ENCODE measurements at places on chromosomes 5 and 9. TPM values are rescaled to one million over a fixed set of nuclear protein-coding genes. Genes with fewer than 3 reads are reported as not detected.
A peak's percentile ranks its signal among the peaks of the same experiment; 100 is the strongest.

CER1 gene
- not detected for total RNA-seq

ZFAND5 gene
- 134 TPM for total RNA-seq

CCDC192 gene
- not detected for total RNA-seq

ZBED3 gene
- total RNA-seq = 4.3 TPM

PDE4D gene
- total RNA-seq = 44.0 TPM

PLPPR1 gene
- not detected for total RNA-seq

DNA sequence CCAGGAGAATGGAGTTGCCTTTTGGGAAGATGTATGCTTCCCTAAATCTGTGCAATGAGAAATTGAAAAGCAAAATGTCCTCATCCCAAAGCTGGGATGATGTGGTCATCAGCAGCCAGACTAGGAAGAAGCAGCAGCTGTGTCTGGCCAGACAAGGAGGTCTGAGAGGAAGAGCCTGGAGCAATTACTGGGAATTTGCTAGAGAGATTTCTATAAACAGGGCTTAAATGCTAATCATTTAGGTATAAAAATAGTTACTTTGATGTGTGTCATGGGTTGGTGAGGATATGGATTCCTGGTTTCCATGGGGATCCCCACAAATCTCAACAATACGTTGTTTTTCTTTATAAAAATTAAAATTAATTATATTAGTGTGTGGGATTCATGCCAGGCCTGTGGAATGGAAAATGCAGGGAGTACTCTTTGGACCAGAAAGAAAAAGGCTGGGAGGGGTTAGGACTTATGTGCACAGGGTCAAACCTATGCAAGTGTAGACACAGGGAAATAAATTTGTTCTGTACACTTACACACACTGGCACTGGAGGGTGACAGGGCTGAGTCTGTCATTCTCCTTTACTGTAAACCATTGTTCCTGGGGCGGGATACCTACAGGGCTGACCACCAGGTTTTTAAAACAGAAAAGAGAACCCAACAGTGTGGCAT, 58.7 kb upstream of the TRPC7 start:
- DNase-seq = no peak

GRCh38 chr9:69332067-69332685, 7.2 kb downstream of the ENTREP1 start:
- DNase-seq = no peak

DNA sequence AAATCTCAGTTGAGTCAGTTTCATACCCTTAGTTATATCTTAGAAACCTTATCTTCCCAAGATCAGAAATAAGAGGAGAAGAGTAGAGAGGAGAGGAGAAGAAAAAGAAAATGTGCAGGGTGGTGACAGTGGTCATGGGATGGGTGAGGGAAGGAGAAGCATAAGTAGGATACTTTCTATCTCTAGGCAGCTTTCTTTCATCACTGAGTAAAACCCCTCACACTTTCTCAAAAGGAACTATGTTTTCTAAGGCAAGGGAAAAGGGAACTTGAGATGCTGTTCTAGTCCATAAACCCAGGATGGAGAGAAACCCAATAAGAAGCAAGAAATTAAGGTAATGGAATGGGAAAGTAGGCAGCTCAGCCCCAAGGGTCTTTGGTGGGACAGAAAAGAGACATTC, 225.3 kb downstream of the MCTP1 start:
- no peak for DNase-seq

GRCh38 chr9:134328841-134329575, 2.8 kb downstream of the RXRA start:
- peak; percentile 84 for DNase-seq

- DNase-seq = no peak
Observed at GRCh38 chr9:24932785-24933184, 387.1 kb upstream of the IZUMO3 start.

GRCh38 chr5:96893342-96893741, 17.0 kb downstream of the ERAP2 start:
- DNase-seq = no peak

DNA sequence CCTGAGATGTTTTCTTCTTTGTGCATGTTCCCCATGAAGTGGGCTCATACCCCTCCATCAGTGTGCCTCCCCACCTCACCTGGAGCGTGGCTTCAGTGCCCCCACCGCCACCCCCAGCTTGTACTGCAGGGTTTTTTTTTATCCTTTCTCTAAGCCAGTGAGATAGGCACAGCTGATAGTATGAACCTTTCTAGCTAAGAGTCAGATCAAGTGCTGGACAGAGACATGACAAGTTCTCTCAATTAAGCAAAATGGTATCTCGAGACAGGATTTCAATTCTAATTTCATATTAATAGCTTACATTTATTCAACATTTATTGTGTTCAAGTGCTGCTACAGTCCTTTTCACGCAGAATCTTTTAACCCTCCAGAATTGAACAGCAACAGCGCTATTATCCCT, 55.7 kb downstream of the NDFIP1 start:
- no peak for DNase-seq

- no peak for DNase-seq
Observed at GRCh38 chr9:130453487-130453886, 8.7 kb downstream of the ASS1 start.

DNA sequence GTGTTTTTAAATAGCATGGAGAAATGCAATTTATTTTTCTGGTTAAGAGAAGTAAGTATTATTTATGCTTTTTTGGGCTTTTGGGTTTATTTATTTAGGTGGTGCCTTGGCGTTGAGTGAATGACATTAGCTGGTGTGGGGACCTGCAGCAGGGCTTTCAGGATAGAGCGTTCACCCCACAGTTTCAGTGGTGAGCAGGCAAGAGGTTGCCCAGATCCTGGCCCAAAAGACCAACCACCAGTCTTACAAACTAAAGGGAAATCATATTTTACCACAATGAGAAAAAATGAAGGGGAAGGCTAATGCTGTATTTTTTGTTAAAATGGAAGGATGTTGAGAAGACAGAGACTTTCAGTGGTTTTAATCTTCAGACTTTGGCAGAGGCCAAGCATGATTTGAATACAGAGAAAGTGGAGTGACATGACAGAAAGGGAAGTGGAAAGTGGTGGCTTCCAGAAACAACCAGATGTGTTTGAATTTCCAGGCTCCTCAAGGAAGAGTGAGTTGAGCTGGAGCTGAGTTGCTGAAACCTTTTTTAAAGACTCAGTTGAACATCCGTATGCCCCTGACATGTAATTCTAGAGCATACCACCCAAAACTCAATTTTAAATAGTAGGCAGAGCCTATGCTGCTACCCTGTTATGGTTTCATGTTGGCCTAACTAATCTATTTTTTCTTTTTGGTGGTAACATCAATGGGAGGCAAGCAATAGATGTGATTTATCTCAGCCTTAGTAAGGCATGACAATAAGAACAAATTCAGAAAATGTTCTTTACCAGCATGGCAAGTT, 94.8 kb downstream of the AOPEP start:
- no peak for DNase-seq

DNA sequence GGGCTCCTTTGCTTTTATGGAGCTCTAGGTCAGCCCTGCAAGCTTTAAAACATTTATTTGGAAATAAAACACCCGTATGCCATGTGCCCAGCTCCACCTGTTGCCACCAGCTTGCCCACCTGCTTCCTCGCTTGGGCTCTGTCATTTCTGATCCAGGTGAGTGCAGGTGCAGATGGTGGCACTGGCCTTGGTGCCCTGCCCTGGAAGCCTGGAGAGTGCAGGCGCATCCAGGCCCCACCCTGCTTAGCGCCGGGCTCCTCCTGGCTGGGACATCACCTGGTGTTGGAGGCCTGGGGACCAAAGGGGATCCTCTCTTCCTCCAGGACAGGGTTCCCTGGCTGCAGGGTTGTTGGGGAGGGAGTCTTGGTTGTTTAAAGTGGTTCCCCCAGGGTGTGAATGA, 35.8 kb downstream of the WNK2 start:
- no peak for DNase-seq

DNA sequence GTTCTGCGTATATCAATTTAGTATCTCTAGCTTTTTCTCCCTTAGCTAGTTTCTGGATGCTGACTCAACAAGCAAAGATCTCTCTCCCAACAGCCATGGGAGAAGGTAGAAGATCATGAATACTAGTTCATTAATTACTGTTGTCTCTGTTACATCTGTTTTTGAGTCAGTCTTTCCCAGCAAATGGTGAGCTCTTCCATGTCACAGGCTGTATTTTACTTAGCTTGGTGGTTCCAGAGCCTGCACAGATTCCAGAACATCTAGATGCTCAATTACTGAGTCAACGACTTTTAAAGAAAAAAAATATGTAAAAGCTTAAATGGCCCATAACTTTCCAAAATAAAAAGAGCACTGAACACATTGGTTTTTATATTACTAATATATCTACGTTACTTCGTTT, 307.2 kb downstream of the NSG2 start:
- DNase-seq = no peak

- no peak for DNase-seq
Observed at GRCh38 chr9:137797206-137798120, 80.1 kb upstream of the CACNA1B start.

DNA sequence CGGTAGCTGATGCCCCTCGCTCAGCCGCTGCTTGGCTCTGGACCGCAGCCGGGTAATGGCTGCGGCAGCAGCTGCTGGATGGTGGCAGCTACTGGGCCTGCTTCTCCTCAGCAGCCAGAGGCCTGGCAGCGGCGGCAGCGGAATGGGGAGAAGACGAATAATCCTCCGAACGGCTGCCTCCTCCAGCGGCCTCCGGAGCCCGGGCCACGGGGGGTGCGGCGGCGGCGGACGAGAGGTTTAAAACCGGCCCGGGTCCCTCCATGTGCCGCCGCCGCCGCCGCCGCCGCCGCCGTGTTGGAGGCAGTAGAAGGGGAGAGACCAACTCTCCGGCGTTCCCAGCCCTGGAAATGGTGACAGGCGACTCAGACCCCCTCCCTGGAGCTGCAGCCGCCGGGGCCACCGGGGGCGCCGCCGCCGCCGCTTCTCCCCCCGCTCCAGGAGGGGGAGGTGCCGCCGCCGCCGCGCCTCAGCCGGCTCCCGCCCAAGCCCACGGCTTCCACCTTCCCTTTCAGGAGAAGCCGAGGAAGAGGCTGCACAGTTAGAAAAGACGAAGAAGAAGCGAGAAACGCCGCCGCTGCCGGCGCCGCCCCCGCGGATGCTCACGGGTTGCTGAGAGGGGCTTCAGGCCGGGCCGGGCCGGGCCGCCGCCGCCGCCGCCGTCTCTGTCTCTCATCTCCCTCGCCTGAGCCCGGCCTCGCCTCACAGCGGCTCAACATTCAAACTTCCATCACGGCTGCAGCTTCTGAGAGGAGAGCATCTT, 118.4 kb upstream of the PRSS3 start:
- no peak for DNase-seq

- no peak for DNase-seq
Observed at GRCh38 chr5:115641948-115642347, 16.1 kb upstream of the TMED7 start.

DNA sequence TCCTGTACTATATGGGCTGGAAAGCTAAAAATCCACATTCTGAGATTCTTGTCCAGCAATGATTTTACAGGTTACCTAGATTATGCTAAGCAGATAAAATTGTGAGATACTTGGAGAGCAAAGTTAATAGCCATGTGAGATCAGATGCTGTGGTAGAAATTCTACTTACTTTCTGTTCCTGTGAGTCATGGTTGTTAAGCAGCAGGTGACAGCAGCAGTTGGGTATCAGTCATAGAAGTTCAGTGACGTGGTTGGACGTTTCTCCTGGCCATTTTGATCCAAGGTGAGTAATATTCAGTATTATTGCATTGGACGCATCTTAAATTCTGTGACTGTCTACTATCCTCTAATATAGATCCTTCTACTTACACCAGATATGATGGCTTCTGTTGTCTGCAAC, 524.5 kb downstream of the TMEM38B start:
- no peak for DNase-seq

- no peak for DNase-seq
Observed at GRCh38 chr5:56692359-56693219, 122.8 kb upstream of the MAP3K1 start.

DNA sequence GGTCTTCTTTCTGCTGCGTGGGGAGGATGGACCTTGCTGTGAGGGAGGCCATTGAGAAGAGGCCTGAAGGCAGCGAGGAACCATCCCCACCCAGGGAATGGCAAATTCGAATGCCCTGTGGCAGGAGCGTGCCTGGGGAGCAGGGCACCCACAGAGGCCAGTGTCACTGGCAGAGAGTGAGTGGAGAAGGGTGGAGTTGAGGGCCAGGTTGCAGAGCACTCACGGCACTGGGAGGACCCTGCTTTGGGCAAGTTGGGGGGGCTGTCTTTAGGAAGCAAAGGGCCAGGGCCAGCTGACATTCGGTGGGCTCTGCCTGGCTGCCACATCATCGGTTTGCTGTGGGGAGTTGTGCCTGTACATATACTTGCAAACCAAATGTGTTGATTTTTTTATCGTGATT, 47.2 kb downstream of the SYK start:
- DNase-seq = no peak

DNA sequence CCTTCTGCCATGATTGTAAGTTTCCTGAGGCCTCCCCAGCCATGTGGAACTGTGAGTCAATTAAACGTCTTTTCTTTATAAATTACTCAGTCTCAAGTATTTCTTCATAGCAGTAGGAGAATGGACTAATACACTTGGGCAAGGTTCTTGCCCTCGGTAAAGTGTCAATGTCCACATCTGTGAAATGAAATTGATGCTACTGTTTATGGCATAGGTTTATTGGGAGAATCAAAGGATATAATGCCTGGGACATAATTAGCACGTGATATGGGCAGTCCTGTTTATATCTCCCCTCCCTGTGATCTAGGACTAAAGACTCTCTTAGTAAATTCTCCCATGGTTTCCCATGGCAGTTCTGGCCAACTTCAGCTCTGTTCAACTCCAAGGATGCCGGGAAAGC, 19.4 kb downstream of the TMEM174 start:
- DNase-seq = no peak

DNA sequence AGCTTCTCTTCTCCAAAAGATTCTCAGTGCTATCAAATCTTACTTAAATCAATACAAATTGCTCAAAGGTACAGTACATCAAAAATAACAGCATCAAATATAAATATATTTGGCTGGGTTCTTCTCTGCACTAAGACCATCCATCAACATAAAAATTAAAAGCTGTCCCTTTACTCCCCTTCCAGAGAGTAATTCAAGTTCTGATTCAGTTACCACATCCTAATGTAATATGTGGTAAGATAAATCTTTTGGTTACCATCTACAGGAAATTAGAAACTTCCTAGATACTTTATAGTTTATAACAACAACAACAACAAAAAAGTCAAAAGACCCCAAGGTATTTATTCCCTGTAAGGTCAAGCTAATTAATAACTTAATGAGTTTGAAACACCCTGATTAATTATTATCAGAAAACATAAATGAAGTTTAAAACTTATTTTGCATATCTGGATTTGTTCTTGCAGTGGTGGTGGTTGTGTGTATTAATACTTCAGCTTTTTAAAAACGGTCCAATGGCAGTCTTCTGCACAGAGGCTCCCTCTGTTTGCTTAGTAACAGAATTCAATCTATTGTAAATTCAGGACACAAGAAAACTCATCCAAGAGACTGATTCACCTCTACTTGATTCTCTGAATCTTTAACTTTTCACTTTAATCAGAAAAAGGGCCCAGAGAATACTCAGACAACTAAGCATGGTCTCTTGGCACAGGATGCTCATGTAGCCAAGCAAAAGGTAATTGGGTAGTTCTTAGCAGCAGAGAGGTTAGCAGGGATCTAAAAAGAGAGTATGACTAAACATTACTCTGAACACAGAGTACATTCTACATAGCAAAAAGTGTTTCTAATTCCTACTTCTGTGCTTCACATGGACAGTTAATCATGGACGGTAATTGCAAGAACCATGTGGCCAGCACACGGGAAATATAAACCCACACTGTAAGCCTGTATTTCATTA, 20.1 kb downstream of the DIAPH1 start:
- DNase-seq = no peak

- DNase-seq = no peak
Observed at GRCh38 chr5:180689071-180689694, 39.8 kb upstream of the FLT4 start.

- no peak for DNase-seq
Observed at GRCh38 chr5:118882666-118883065, 105.7 kb downstream of the DTWD2 start.

All from right atrium auricular region (tissue), 2 donors.